EH (cell line): ENCODE measurements at places on chromosomes 12 and 14.
A peak's percentile ranks its signal among the peaks of the same experiment; 100 is the strongest.

- no peak for DNase-seq
Measured at GRCh38 chr14:25518364-25518763, 468.4 kb upstream of the STXBP6 start.

- no peak for DNase-seq
Measured at GRCh38 chr14:61342486-61342885, 21.1 kb downstream of the PRKCH start.

DNA sequence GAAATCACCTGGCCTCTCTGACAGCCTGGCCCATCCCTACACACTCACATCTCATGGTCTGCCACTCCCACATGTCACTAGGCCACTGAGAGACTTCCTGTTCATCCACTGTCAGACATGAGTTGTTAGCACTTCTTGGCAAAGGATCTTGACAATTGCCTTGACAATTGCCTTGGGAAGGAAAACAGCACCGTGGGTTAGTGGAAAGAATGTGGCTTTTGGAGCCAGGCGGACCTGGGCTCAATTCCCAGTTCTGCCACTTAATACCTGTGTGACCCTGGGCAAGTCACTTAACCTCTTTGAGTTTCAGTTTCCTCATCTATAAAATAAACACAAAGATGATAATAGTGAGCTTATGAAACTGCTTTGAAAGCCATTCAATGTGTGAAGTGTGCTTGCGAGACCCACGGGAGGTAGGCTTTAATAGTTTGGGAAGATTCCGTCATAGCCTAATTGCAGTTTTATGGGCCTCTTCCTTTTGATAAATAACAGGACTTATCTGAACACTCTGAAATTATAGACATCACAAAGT is 250.4 kb downstream of the C12orf75 start:
- peak; percentile 12 for DNase-seq

GRCh38 chr14:103031566-103031911 is 25.8 kb downstream of the CDC42BPB start:
- DNase-seq = no peak

GRCh38 chr12:56723352-56723751 is 1.7 kb downstream of the NACA start:
- no peak for DNase-seq

- DNase-seq = peak; percentile 26
Measured at GRCh38 chr12:47273191-47273626, 193.4 kb upstream of the AMIGO2 start.

GRCh38 chr12:68967046-68967445 is 34.1 kb upstream of the CPM start:
- no peak for DNase-seq

DNA sequence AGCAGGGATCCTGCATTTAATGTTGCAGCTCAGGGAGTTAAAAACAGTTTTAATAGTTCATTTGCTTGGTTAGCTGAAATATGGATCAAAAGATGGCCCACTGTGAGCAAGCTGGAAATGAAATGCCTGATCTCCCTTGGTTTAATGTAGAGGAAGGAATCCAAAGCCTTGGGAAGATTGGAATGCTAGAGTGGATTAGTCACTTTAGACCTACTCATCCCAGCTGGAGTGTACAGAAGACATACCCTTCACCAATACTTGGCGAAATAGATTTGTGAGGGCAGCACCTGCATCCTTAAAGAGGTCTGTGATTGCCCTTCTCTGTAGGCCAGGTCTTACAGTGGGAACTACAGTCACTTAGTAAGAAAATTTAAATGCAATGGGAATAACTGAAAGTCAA is 58.0 kb upstream of the KRAS start:
- peak; percentile 72 for DNase-seq

GRCh38 chr12:67155863-67156262 is 113.3 kb upstream of the CAND1 start:
- DNase-seq = peak; percentile 30

- no peak for DNase-seq
Measured at GRCh38 chr14:68409387-68409786, 383.5 kb downstream of the ZFP36L1 start.

GRCh38 chr14:38992067-38992844 is 110.8 kb downstream of the SEC23A start:
- no peak for DNase-seq

GRCh38 chr12:68630050-68630449 is 19.4 kb downstream of the RAP1B start:
- no peak for DNase-seq

DNA sequence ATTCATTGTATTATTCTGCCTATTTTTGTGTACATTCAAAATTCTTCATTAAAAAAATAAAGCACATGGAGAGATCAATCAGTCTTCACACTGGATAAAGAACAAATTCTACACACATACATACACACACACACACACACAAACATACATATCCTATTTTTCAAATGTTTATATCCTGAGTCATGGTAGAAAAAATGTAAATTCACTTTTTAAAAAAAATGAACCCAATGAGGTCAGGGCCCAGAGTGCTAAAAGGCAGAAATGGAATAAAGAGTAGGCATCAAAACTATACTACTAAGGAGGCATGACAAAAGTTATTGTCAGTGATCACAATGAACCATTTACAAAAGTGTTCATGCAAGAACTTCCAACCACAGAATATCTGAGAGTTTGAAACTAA is 17.3 kb downstream of the GALC start:
- DNase-seq = peak; percentile 9

- DNase-seq = no peak
Measured at GRCh38 chr14:44897845-44898151, 63.9 kb downstream of the KLHL28 start.

DNA sequence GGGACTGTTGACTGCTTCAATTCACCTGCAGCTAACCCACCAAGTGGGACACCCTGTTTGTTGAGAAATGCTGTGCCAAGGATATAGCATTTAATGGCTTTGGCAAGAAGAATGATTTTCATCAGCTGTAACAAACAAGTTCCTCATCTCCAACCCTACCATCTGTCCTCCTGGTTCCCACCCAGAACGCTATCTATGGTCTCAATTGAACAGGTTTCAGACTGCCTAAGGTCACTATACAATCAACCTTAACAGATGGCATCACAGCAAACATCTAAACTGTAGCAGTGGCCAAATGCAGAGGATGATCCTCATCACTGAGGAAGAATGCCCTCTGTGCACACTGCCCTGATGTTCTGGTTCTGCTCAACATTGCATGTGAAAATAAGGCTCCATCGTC is 546.2 kb upstream of the FOXG1 start:
- DNase-seq = no peak

DNA sequence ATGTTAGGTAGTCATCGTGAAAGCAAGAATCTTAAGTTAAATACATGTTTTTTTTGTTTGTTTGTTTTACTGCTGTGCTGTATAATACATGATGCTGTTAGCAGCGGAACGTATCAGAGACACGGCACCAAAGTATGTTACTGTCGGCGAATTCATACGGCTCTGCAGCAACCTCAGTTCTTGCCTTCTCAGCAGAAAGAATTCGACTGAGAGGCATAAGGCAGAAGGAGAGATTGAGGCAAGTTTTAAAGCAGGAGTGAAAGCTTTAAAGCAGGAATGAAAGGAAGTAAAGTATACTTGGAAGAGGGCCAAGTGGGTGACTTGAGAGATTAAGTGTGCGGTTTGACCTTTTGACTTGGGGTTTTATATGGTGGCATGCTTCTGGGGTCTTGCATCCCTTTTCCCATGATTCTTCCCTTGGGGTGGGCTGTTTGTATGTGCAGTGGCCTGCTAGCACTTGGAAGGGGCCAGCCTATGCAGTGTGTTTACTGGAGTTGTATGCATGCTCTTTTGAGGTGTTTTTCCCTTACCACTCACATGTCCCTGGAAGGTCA is 23.7 kb downstream of the LEMD3 start:
- peak; percentile 12 for DNase-seq

- DNase-seq = no peak
Measured at GRCh38 chr12:98856897-98857540, 211.9 kb downstream of the APAF1 start.

DNA sequence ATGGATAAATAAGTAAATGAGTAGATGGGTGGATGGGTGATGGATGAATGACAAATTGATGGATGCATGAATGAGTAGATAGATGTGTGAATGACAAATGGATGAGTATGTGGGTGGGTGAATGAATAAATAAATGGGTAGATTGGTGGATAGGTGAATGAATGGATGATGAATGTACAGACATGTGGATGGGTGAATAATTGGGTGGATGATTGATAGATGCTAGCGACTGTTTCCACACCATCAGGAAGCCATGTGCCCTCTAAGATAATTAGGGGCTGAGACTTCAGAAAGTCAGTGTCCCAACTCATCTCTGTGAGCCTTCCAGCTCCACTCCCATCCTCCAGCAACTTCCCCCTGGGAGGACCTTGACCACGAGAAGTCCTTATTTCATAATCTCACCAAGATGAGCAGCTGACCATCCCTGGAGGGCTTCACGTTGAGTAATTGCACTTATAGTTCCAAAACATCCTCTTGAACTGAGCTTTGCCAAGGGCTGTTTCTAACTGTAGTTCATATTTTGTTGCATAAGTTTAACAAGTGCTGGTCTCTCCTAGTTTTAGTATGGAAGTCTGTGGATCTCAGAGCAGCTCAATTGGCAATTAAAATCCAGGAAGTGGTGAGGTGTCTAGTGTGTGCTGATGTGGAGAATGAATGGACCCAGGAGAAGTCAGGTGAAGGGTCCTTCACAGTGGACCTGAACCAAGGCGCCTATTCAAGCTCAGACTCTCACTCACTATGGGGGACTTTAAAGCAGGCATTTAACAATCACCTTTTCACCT is 295.7 kb downstream of the ADGRD1 start:
- no peak for DNase-seq

GRCh38 chr14:62206456-62206855 is 444.2 kb downstream of the SNAPC1 start:
- DNase-seq = peak; percentile 60

DNA sequence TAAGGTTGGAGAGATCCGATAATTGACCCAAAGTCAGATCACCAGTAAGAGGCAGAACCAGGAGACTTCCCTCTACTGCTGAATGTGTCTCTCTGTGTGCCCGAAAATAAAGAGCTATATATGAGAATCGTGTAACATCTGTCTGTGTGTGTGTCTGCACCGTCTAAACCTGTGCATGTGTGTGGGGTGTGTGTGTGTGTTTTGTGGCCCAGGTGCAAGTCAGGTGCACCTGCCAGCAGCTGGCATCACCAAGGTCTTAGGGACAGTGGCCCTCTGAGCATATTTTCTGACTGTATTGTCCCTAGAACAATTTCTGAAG is 24.7 kb upstream of the KRT78 start:
- DNase-seq = no peak

- peak; percentile 49 for DNase-seq
Measured at GRCh38 chr12:28998662-28999120, 150.4 kb upstream of the FAR2 start.

GRCh38 chr14:85535991-85536832 is 6.3 kb downstream of the FLRT2 start:
- DNase-seq = peak; percentile 73

- no peak for DNase-seq
Measured at GRCh38 chr12:52528641-52529143, 8.5 kb upstream of the KRT5 start.

GRCh38 chr12:332581-333205 is 56.4 kb downstream of the KDM5A start:
- peak; percentile 25 for DNase-seq

GRCh38 chr12:31007636-31008175 is 66.0 kb upstream of the DDX11 start:
- DNase-seq = no peak

DNA sequence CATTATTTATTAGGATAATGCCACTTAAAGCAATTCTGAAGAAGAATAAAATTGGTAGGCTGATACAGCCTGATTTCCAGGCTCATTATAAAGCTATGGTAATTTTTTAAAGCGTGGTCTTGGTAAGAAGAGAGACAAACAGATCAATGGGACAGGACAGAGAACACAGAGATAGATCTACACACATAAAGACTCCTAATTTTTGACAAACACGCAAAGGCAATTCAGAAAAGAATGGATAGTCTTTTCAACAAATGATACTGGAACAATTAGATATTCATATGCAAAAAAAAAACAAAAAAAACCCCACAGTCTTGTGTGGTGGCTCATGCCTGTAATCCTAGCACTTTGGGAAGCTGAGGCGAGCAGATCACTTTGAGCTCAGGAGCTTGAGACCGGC is 25.9 kb upstream of the MEG3 start:
- no peak for DNase-seq

DNA sequence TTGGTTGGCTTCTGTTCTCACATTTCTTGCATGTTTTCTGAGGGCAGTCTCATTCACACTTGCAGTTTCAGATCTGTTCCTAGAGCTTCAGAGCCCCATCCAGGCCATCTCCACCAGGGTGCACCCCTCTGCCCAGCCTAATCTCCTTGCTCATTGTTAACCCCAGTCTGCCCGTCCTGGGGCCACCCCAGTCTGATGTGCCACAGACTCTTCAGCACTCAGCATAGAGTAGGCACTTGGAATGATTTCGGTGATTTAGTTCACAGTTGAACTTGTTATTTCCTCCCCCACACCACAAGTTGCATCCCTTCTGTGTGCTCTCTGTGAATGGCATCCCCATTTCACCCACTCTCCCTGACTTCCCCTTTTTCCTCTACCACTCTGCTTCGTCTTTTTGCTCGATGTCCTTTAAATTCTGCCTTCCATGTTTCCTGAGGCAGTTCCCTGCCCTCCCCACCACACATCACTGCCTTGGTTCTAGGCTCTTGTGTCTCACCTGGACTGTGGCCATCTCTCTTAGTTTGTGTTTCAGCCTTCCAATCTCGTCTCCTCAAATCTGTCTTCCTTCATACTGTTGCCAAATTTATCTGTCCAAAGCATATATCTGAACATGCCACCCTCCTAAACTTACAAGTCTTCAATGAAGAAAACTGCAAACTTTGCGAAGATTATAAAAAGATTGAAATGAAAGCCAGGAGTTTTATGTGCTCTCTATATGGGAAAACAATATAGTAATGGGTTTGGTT is 41.5 kb downstream of the ANO6 start:
- DNase-seq = no peak

- no peak for DNase-seq
Measured at GRCh38 chr14:105066240-105067071, 1.2 kb upstream of the GPR132 start.

GRCh38 chr14:103546652-103547454 is 15.6 kb downstream of the BAG5 start:
- DNase-seq = peak; percentile 55
